ENCODE measurements at places on chromosomes 5 and 9. TPM values are rescaled to one million over a fixed set of nuclear protein-coding genes. Genes with fewer than 3 reads are reported as not detected.

The SLC6A7 gene
- total RNA-seq, result 10.8 TPM

The PKD2L2 gene
- 2.4 TPM for total RNA-seq

The ADRB2 gene
- total RNA-seq, result 3.4 TPM

The EQTN gene
- not detected for total RNA-seq

The LOX gene
- 303 TPM for total RNA-seq

The PPP3R2 gene
- total RNA-seq, result 3.6 TPM
